Activated CD8-positive, alpha-beta memory T cell treated with anti-CD3 and anti-CD28 coated beads, Interleukin-2, amount 10 ng/mL, durations not matched to agents 7 days and 5 days (primary cell): ENCODE measurements at places on chromosomes 1 and 21. TPM values are rescaled to one million over a fixed set of nuclear protein-coding genes. Genes with fewer than 3 reads are reported as not detected.

GRCh38 chr1:233045588-233045987 lies 95.2 kb downstream of the NTPCR start:
- H3K36me3 ChIP-seq: peaks cover 42% of the 10 kb centered on the region
- no peaks in the 10 kb centered on the region for H3K27me3 ChIP-seq
- no peaks in the 10 kb centered on the region for H3K4me1 ChIP-seq
- no peak overlapping the region for H3K27ac ChIP-seq
- H3K4me3 ChIP-seq: no peak overlapping the region
- DNase-seq: no peak

DNA sequence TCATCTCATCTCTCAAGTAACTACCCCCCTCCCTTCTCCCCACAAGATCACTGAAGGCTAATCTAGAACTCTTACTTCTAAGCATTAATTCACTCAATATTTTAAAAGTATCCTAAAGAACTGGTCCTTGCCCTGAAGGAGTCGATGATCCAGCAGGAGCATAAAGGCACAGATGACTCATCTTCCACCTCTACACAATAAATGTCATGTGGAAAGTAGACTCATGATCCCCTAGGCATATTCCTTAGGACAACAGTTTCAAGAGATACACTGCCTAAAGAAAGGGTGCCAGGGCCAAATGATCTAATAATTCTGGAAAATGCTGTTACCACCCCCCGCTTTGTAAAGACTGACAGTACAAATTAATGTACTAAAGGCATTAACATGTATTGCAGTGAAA lies 85.8 kb upstream of the DIRAS3 start:
- H3K27me3 ChIP-seq: no peaks in the 10 kb centered on the region
- no peak for DNase-seq
- no peaks in the 10 kb centered on the region for H3K4me1 ChIP-seq
- no peaks in the 10 kb centered on the region for H3K36me3 ChIP-seq
- H3K4me3 ChIP-seq: no peak overlapping the region

- peaks cover 6% of the 10 kb centered on the region for H3K36me3 ChIP-seq
- DNase-seq: peak; percentile 53
- peaks cover 2% of the 10 kb centered on the region for H3K27me3 ChIP-seq
- peaks cover 19% of the 10 kb centered on the region for H3K4me1 ChIP-seq
Measured at GRCh38 chr1:6612641-6613360, 730 bp upstream of the PHF13 start.

DNA sequence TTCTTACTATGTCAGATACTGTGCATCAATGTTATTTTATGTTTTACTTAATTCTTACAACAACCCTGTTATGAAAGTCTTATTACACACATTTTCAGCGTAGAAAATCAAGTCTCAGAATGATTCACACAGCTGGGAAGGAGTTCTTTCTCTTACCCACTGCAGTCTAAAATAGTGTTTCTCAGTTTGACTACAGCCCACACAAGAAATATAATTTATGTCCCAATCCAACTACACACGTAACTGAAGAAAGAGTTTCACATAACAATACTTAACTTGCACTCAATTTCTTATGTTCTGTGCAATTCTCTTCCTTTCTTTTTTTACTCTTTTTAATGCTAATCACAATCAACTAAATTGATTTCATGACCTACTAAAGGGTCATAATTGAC lies 252.8 kb upstream of the ADGRL2 start:
- no peaks in the 10 kb centered on the region for H3K36me3 ChIP-seq
- no peak overlapping the region for H3K27ac ChIP-seq
- H3K27me3 ChIP-seq: no peaks in the 10 kb centered on the region
- H3K4me3 ChIP-seq: no peak overlapping the region
- H3K4me1 ChIP-seq: peaks cover 4% of the 10 kb centered on the region

DNA sequence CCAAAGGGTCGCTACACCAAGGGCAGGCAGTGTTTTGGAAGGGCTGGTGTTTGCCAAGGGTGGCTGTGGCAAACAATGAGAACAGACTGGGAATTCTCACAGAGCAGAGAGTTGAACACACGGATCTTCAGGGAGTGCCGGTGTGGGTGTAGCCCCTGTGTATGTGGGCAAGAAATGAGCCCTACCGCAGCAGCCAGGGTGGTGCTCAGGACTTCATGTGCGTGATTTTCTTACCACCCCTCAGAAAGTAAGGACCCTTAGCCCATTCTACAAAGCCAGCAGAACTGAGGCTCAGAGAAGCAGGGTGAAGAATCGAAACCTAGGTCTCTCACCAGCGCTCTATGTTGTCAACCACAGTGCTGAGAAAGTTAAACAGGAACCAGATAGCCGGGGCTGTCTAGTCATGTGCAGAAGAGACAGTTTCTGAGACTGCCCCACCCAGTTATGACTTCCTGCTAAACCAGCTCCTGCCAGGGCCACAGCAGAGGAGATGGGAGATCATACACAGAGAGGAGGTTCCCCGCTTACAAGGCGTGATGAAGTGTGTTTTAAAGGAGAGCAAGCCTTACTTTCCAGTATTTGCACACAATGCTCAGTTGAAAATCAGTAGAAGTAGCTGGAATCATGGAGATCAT lies 21.9 kb upstream of the MORC3 start:
- H3K27ac ChIP-seq: peak overlapping the region; percentile 96
- peak overlapping the region; percentile 75 for H3K4me3 ChIP-seq
- peaks cover 37% of the 10 kb centered on the region for H3K4me1 ChIP-seq
- no peaks in the 10 kb centered on the region for H3K27me3 ChIP-seq

Gene CLCA4
- total RNA-seq: not detected

Gene CHIA
- total RNA-seq: not detected

Gene GPR157
- 3.6 TPM for total RNA-seq

Gene UBE2U
- total RNA-seq: not detected
